ENCODE measurements at places on chromosomes 11 and 22. TPM values are rescaled to one million over a fixed set of nuclear protein-coding genes. Genes with fewer than 3 reads are reported as not detected.

DNHD1 gene
- 4.4 TPM for polyA plus RNA-seq

MS4A3 gene
- polyA plus RNA-seq = not detected

SLC43A1 gene
- 19.5 TPM for polyA plus RNA-seq

BTG4 gene
- not detected for polyA plus RNA-seq

SDHAF2 gene
- polyA plus RNA-seq = 128 TPM

CHST1 gene
- polyA plus RNA-seq = 12.6 TPM

EFCAB6 gene
- polyA plus RNA-seq = 0.07 TPM

DNA sequence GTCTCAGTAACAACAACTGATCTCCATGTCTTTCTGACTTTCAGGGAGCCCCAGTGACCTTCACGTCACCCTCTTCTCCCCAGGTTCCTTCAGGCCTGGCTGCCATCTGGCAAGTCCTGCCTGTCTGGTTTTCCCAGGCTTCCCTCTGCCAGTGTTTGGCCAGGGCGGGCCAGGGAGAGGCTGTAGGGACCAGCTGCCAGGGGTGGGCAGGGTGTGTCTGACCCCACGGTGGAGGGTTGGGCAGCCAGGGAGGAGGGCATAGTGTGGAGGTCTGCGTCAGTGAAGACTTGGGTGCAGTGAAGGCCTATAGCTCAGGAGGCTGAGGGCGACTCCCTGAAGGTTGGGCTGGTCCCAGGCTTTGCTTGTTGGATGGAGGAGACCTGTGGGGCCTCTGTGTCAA is 11.9 kb upstream of the MRGPRX2 start:
- no peak for DNase-seq

- no peak for DNase-seq
Measured at GRCh38 chr22:43217285-43218030, 30.5 kb upstream of the TTLL12 start.

- DNase-seq = no peak
Measured at GRCh38 chr11:115503886-115504275, 334 bp downstream of the CADM1 start.

- DNase-seq = no peak
Measured at GRCh38 chr22:28025333-28025732, 106.3 kb upstream of the PITPNB start.

GRCh38 chr22:38414009-38414395 is 41.0 kb downstream of the KCNJ4 start:
- no peak for DNase-seq

- peak; percentile 79 for DNase-seq
Measured at GRCh38 chr22:19892257-19892879, 37.7 kb upstream of the GNB1L start.

- peak; percentile 74 for DNase-seq
Measured at GRCh38 chr11:111633756-111634362, 31.6 kb downstream of the SIK2 start.

GRCh38 chr11:46445920-46446771 is 54.6 kb upstream of the CHRM4 start:
- peak; percentile 37 for DNase-seq

- no peak for DNase-seq
Measured at GRCh38 chr22:28429711-28430110, 249.9 kb downstream of the TTC28 start.

DNA sequence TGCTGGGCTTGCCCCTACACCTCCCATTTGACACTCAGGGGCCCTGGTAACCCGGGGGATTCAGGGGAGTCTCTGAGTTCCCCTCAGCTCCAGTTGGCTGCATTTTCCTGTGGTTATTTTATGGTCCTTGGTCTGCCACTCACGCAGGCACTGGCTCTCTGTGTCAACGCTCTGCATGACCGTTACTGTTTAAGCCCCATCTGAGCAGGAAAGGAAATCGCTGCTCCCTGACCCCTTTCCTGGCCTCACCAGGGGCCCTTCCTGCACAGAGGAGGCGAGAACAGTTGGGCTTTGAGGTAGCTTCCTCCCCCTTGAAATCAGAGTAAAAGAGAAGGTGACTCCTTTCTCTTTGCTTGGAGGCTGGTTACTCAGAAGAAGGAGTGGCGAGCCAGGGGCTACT is 2.4 kb downstream of the C1QTNF4 start:
- DNase-seq = peak; percentile 66

DNA sequence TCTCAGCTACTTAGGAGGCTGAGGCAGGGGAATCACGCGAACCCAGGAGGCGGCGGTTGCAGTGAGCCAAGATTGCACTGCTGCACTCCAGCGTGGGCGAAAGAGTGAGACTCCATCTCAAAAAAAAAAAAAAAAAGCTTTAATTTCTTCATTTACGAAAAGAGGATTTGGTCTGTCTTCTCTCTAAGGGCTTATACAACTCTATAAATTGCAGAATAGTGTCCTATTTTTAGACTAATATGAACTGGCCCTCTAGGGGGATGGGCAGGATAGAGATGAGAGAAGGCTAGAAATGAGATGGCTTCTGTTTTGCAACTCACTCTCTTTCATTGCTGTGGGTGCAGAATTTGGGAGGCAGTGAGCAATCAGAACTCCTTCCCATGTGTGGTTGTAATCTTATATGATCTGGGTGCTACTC is 11.3 kb downstream of the MAML2 start:
- no peak for DNase-seq

- no peak for DNase-seq
Measured at GRCh38 chr11:120998581-120998980, 25.3 kb upstream of the TBCEL start.

GRCh38 chr11:119827113-119827512 is 98.1 kb upstream of the NECTIN1 start:
- DNase-seq = no peak

GRCh38 chr11:121451986-121452608 is at the start of gene SORL1:
SORL1 (plus strand) TSS chr11:121452314; CDS start chr11:121452332, 18 bp downstream.
- DNase-seq = peak; percentile 26

- DNase-seq = peak; percentile 92
Measured at GRCh38 chr11:85725510-85726258, 39.7 kb upstream of the CCDC89 start.
